ENCODE measurements at places on chromosomes 5 and 9.
A peak's percentile ranks its signal among the peaks of the same experiment; 100 is the strongest.

GRCh38 chr5:149445739-149446369, 66.8 kb upstream of the IL17B start:
- peak; percentile 99 for DNase-seq

DNA sequence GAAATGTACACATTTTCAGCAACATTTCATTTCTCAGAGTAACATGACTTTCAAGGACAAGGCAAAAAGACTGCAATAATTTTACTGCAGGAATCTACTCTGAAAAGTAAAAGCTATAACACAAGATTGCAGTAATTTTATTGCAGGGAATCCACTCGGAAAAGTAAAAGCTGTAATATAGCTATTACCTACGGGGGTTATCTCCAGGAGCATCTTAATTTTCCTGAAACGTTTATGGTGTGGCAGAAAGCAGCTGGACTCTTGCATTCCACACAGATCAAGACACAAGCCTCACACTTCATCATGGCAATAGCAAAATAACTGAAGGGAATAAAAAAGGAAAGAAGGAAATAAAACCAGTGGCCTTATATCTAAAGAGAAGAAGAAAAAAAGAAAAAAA, 171.2 kb downstream of the TSSK1B start:
- no peak for DNase-seq

- no peak for DNase-seq
Measured at GRCh38 chr9:136399176-136400037, 563 bp downstream of the SNAPC4 start.

GRCh38 chr5:14593326-14594021, 11.9 kb downstream of the OTULINL start:
- no peak for DNase-seq

- no peak for DNase-seq
Measured at GRCh38 chr5:88698290-88698689, 184.7 kb downstream of the MEF2C start.

DNA sequence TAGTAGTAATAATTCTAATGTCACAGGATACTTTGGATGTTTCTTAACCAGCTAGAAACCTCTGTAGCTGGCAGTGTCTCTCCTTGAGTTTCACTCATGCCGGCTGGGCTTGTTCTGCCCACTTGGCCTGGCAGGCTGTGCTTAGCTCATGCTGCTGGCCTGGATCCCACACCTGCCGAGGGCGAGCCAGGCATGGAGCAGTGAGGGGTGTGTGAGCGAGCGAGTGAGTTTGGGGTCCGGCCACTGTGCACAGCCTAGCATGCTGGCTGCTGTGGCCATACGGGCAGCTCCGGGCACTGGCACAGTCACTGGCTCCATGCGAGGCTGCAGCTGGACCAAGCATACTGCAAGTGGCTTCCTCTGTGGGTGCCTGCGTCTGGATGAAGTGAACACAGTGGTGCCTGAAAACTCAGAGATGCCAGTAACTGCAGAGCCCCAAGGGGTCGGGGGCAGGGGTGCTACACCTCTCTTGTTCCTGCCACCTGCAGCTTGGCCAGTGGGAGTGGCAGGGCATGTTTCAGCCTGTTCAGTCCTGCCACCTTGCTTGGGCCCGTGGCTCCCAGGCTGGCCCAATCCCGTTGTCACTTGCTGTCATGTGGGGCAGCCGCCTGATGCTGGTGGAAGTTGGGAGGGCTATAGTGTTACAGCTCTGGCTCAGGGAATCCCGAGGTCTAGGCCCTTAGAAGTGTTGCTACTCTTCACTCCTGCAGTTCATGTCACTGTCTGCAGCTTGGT, 9.9 kb downstream of the FSD1L start:
- no peak for DNase-seq

DNA sequence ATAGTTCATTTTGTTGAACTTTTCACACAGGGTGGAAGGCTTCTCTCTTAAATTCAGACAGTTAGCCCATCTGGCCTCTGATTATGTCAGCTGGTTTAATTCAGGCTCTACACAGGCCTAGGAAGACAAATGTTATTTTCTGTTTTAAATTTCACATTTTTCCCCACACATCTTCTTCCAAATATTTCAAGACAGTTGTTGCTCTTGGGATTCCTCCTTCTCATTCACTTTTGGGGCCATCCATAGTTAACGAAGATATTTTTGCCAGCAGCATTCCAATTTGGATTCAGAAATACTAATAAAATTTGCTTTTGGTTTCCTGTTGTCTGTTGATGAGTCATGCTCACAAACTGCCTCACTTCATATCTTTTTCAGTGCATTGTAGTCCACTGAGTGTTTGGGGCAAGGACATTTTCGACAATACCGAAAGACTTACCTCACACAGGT, 475.4 kb downstream of the DMAC1 start:
- no peak for DNase-seq

DNA sequence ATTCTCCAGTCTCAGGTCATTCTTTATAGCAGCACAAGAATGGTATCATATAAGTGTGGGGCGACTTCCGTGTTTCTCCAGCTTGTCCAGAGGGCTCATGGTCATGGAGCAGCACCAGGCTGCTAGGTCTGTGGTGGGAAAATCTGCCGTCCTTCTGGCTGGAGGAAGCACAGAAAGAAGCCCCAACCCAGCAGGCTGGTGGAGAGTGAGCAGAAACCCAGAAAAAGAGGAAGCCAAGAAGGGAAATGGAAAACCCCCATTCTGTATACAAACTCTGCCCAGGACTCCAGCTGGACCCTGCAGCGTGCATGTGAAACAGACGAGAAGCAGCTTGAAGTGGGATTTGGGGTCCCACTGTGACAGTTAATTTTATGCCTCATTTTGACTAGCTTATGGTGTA, 34.3 kb upstream of the OLFM1 start:
- DNase-seq, result no peak

DNA sequence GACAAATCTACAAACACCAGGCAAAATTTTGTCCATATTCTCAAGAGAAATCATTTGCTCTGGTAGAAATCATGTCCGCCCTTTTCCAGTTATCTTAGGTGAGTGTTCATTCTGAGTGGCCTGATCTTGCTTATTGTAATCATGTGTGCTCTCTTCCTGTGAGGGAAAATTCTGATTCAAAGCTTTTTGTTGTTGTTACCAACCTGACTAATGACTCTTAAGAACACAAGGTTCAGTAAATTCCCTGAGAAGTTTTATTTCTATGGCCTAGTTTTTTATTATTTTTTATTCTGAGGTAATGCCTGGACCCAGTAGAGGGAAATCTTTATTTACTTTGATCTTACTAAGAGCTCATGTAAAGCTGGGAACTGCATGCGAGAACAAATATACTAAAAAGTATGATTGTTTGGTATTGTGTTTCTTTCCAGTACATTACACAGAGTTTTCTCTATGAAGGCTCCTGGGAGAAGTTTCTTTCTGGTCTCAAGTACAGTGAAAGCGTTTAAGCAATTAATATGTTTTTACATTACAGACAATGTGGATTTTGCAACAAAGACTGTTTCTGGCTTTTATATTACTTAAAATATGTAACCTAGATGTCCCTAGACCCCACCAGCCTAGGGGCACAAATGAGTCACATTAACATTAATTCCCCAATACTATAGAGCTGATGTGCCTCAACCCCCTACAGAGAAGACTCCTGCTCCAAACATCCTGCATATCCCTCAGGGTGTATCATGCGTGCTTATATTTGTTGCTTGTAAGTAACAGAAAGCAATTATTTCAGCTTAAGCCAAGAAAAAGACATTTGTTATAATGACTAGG, 138.1 kb downstream of the TMEM167A start:
- DNase-seq, result no peak

- peak; percentile 49 for DNase-seq
Measured at GRCh38 chr5:73374520-73375190, 73.9 kb downstream of the FOXD1 start.

GRCh38 chr5:146548781-146549449, 32.9 kb upstream of the GPR151 start:
- no peak for DNase-seq

GRCh38 chr9:123450996-123451395, 95.0 kb downstream of the CRB2 start:
- no peak for DNase-seq

DNA sequence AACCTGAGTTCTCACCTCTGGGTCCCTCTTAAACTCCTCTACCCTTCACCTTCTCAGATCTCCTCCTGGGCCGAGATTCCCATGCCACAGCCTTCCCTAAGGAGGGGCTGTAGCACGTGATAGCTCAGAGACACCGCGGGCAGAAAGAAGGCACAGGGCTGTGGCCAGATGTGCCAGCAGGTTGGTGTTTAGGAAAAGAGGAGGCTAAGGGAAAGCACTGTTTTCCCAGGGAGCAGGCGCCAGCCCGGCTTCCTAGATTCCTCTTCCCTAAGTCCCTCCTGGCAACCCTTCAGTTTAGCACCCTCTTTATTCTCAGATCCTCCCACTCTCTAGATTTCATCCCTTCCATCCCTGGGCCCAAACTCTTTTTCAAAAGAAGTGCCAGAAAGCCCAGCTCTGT, 59.4 kb upstream of the CCNG1 start:
- no peak for DNase-seq

DNA sequence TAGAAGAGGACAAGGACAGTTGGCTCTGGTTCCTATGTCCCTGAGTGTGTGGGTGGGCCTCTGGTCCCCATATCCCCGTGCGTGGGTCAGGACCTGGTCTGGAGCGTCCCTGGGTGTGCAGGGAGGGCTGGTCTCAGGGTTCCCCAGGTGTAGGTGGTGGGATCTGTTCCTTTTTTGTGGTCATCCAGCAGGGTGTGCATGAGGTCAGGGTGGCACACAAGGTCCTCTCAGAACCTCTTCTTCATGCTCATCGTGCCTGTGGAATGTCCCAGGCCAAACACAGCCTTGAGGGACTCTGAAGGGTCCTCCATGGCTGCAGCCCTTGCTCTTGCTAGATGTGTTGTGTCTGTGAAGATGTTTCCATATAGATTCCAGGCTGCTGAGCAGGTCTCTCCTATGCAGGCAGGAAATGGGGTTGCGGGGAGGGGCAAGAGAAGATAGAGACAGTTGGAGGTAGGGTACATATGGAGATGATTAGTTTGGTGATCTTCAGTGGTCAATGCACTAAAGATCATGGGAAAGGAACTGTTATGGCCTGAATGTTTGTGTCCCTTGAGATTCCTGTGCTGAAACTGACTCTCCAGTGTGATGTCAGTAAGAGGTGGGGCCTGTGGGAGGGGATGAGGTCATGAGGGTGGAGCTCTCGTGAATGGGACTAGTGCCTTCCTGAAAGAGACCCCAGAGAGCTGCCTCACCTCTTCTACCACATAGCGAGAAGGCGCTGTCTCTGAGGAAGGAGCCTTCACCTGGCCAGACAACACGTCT, 53.1 kb downstream of the NXNL2 start:
- DNase-seq, result no peak

GRCh38 chr9:4280605-4281004, 19.3 kb downstream of the GLIS3 start:
- DNase-seq, result no peak

DNA sequence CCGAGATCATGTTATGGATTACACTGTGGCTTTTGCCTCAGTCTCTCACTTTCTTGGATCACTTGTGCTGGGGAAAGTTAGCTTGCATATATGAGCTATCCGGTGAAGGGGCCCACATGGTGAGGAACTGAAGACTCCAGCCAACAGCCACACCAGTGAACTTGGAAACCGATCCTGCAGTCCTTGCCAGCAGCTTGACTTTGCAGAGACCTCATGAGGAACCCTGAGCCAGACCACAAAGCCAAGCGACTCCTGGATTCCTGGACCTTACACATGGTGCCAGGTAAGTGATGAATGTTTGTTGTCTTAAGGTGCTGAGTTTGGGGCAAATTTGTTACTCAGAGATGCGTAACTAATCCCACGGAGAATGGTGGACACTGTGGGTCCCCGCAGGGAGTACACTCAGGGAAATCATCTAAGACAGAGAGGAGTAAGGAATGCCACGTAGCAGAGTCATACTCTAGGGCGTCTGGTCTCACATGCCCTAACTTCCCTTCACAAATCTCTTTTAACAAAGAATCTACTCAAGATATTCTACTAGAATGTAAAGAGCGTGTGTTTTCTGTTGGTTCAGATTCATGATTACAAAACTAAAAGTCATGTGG, 76.5 kb upstream of the PJA2 start:
- DNase-seq, result no peak

- no peak for DNase-seq
Measured at GRCh38 chr5:33659526-33660169, 218.9 kb downstream of the TARS1 start.

- no peak for DNase-seq
Measured at GRCh38 chr5:157248821-157249470, 17.0 kb upstream of the CYFIP2 start.

DNA sequence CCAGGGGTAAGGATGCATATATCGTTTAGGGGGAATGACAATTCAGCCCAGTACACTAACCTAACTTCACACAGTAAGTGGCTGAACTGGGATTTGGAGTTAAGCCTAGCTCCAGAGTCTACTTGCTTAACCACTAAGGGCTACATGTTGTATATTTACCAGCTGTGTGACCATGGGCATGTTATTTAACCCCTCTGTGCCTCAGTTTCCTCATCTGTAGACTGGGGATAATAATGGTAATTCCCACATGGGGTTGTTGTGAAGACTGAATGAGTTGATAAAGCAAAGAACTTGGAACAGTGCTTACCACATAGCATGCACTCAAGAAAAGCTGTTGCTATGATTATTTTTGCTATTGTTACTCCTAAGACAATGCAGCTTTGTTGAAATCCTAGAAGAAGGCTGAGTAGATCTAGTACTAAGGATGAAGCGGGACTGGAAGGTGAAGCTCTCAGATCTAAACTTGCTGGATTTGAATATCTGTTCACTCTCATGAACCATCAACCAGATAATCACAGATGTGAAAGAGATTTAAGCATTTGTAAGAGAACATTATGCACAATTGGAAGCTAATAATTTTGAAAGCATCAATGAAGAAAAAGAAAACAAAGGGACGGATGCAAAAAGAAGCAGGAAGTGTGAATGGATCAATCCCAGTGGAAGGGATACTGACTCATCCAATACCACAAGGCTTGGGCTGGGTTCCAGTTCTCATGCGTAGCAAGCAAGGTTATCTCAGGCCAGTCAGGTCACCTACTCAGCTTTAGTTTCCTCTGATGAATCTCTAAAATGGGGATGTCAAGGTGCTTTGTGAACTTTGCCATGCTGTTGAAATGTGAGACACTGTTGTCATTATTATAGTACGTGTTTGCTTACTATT, 78.5 kb upstream of the TBC1D2 start:
- DNase-seq, result peak; percentile 60

DNA sequence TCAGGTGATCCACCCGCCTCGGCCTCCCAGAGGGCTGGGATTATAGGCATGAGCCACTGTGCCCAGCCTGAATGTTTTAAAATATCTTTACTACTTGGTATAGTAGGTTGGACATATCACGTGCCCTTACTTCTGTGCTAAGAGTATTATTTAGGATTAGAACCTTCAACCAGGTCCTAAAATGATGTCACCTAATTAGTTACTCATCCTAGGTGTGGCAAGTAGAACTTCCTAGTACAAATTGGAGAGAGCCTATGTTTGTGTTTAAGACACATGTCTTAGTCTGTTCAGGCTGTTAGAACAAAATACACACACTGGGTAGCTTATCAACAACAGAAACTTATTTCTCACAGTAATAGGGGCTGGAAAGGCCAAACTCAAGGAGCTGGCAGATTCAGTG, 51.5 kb downstream of the ZFAND5 start:
- DNase-seq, result no peak

- no peak for DNase-seq
Measured at GRCh38 chr5:73894860-73895259, 268.9 kb downstream of the ARHGEF28 start.

GRCh38 chr5:12614608-12615007, 710.4 kb upstream of the CTNND2 start:
- no peak for DNase-seq

All from stromal cell of bone marrow (primary cell).